ENCODE measurements at places on chromosomes 12 and 14.

DNA sequence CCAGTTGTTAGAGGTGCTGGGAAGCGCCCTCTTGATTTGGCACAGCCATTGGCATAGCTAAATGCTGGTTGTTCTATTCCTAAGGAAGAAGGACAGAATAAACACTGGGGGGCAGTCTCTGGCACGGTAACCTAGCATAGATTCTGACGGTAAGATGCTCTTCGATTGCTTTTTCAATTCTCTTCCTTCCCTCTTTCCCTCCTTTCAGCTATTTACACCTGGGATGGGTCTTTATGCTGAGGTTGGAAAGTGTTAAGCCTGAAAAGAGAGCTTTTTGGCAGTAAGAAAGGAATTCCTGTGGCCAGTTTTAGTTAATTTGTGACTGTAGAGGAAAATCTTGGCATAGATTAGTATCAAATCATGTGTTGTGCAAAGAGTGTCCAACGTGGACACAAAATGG, 162.8 kb downstream of the SNAPC1 start:
- peak; percentile 47 for DNase-seq

DNA sequence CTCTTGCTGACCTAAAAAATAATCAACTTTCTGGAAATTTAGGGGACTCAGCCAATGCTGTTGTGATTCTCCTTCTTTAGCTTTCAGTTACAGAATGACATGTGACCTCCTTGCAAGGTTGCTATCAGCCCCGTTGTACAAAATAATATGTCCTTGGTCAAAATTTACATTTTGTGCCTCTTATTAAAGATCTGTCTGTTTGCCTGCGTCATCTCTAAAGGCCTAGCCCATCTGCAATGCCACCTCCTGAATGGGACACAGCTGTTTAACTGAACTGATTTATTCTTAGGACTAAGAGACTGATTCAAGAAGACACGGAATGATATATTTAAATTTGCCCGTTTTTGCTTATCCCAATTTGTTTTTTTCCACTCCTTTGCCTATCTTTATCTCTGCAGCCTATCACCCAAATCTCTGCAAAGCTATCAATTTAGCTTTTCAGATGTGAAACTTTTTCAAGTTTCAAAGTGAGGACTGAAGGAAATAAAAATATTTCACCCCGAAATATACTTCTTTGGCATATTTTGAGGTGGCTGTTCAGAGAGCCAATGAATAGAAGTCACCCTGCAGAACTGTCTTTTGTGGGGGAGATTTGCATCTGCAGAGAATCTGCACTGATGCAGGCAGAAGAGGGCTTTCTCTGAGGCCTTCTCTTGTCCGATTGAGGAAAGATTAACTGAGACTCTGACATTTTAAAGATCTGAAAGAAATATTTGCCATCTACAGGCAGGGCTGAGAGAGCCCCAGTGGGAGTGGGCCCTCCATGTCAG, 126.0 kb downstream of the VEZT start:
- DNase-seq, result no peak

- no peak for DNase-seq
Measured at GRCh38 chr12:89126712-89127111, 225.6 kb downstream of the DUSP6 start.

DNA sequence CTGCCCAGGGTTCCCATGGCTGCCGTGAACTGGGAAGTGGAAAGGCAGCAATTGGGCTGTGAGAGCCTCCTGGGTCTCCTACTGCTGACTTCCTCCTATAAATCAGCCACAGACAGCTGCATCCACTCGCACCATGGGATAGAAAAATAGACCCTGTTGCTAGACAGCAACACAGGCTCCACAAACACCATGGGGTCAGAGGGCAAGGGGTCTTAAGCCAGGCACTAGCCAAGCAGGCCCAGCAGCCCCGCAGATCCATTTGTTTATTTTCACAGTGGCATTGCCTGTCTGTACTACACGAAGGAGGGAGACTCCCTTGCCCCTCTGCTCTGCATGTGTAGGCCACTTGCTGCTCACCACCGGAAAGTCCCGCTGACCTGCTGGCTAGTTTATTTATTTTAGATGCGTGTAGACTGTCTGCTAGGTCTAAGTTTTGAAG, 139.8 kb downstream of the DACT1 start:
- no peak for DNase-seq

DNA sequence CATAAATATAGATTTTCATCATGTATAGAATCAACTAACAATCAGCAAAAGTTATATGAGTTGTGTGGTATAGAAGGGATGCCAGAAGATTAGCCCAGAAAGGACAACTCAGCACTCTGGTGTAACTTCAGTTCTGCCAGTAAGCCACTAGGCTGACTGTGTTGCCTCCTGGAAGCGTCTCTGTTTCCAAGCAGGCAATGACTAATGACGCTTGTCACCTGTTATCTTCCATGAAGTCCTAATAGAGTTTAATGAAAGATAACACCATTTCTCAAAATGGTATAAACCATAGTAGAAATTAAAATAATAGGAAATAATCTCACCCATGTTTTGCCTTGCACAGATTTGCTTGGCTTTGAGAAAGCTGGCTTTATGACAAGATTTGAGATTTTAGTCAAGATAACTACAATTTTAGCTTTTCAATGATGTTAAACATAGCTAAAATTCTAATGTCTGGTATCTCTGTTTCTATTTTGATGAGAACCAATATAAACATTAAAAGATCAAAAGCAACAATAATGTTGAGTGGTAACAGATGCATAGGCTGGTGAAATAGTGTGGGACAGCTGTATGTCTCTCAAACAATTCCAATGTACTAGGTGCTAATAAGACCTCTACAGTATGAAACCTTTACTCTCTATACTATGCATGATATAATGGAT, 9.0 kb upstream of the RNU6-7 start:
- no peak for DNase-seq

DNA sequence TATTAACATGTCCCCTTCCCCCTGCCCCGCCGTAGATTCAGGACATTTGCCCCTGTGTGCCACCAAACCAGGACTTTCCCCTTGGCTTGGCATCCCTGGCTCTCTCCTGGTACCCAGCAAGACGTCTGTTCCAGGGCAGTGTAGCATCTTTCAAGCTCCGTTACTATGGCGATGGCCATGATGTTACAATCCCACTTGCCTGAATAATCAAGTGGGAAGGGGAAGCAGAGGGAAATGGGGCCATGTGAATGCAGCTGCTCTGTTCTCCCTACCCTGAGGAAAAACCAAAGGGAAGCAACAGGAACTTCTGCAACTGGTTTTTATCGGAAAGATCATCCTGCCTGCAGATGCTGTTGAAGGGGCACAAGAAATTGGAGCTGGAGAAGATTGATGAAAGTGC, 28.9 kb downstream of the HRK start:
- DNase-seq, result no peak

- DNase-seq, result no peak
Measured at GRCh38 chr14:79502751-79503148, 708.6 kb downstream of the DIO2 start.

DNA sequence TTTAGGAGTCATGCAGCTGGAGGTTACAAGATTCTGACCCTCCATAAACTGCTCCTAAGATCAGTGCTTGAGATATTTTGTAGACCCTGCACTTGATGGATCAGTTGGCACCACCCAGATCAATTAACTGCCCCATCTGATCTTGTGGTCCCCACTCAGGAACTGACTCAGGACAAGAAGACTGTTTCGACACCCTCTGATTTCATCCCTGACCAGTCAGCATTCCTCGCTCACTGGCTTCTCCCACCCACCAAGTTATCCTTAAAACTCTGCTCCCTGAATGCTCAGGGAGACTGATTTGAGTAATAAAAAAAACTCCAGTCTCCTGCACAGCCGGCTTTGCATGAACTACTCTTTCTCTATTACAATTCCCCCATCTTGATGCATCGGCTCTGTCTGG, 360.2 kb downstream of the GALC start:
- DNase-seq, result no peak

- no peak for DNase-seq
Measured at GRCh38 chr12:70033310-70033709, 208.3 kb downstream of the MYRFL start.
